Thoracic aorta (tissue), 2 donors: ENCODE measurements at places on chromosomes 1 and 21.

DNA sequence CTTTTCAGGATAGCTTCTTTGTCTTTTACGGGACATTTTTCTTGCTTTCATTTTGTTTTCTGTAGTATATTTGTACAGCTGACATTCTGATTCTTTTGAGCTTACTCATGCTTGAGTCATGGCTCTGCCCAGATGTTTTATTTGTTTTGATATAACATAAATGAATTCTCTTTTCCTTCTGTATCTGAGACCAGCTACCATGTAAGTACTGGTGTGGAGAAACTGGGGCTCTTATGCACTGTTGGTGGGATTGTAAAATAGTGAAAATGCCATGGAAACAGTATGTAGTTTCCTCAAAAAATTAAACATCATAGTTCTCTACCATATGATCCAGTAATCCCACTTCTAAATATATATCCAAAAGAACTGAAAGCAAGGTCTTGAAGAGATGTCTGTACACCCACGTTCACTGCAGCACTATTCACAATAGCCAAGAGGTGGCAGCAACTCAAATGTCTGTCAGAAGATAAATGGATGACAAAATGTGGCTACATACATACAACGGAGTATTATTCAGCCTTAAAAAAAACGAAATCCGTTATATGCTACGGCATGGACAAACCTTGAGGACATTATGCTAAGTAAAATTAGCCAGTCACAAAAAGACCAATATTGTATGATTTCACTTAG, 61.4 kb downstream of the EIF2B3 start:
- no peak for DNase-seq
- H3K27ac ChIP-seq, result no peak overlapping the region
- peaks cover 8% of the 10 kb centered on the region for H3K4me1 ChIP-seq

- H3K4me1 ChIP-seq, result no peaks in the 10 kb centered on the region
- no peak overlapping the region for H3K4me3 ChIP-seq
- H3K36me3 ChIP-seq, result no peaks in the 10 kb centered on the region
- H3K27me3 ChIP-seq, result no peaks in the 10 kb centered on the region
- DNase-seq, result no peak
- H3K27ac ChIP-seq, result no peak overlapping the region
Measured at GRCh38 chr21:14926186-14926585, 138.6 kb downstream of the NRIP1 start.

DNA sequence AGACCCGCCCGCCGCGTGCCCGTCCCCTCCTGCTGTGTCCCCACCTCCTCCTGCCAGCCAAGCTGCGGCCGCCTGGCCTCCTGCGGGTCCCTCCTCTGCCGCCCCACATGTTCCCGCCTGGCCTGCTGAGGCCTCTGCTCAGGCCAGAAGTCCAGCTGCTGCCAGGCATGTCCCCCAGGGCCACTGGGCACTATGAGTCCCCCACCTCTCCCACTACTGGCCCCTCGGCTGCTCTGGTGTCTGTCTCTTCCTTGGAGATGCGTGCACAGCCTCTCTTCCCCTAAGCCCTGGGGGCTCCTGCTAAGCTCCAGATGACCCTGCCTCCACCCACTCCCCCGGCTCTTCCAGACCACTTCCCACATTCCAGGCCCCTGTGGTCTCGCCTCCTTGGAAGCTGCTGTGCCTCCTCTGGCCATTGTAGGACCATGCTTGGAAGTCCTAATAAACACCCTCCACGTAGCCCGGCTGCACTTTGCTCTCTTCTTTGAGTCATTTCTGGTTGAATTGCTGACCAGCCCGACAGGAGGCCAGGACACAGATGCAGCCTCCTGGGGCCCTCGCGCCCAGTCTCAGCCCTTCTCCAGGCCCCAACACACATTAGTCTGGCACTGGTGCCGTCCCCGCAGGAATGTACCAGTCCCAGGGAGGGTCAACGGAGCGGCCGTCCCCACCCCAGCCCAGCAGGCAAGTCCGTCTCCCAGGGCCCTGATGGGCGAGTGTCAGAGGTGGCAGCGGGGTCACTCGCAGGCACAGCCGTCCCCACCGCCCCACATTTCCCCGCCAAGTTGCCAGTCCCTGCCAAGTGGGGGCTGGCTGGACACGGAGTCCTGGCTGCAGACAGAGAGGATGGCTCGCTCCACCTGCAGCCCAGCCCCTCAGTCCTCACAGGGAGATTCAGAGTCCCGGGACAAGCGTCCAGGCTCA, 1.1 kb downstream of the KRTAP10-12 start:
- no peak overlapping the region for H3K27ac ChIP-seq
- H3K27me3 ChIP-seq, result no peaks in the 10 kb centered on the region
- no peaks in the 10 kb centered on the region for H3K4me1 ChIP-seq
- H3K36me3 ChIP-seq, result no peaks in the 10 kb centered on the region
- DNase-seq, result no peak

GRCh38 chr1:208465786-208466590, 221.8 kb upstream of the PLXNA2 start:
- no peaks in the 10 kb centered on the region for H3K27me3 ChIP-seq
- DNase-seq, result no peak
- H3K4me3 ChIP-seq, result no peak overlapping the region
- H3K27ac ChIP-seq, result no peak overlapping the region
- no peaks in the 10 kb centered on the region for H3K36me3 ChIP-seq

DNA sequence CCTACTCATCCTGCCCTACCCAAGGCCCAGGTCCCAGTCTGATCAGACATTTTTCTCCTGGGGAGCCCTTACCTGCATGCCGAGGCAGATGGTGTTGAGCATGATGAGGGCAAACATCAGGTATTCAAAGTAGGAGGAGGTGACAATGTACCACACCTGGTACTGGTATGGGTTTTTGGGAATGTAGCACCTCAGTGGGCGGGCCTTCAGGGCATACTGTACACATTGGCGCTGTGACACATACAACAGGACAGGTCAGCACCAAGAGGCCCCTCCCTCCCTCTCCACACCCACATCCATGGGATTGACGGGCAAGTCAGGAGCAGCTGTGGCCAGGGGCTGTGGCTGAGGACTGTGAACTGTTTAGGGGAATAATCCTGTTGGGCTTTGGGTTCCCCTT, 37.1 kb upstream of the KIF21B start:
- no peaks in the 10 kb centered on the region for H3K36me3 ChIP-seq
- H3K4me3 ChIP-seq, result no peak overlapping the region
- no peaks in the 10 kb centered on the region for H3K27me3 ChIP-seq
- H3K4me1 ChIP-seq, result peaks cover 3% of the 10 kb centered on the region
- no peak overlapping the region for H3K27ac ChIP-seq

- H3K27ac ChIP-seq, result no peak overlapping the region
- DNase-seq, result no peak
- no peaks in the 10 kb centered on the region for H3K36me3 ChIP-seq
- no peaks in the 10 kb centered on the region for H3K4me1 ChIP-seq
- no peaks in the 10 kb centered on the region for H3K27me3 ChIP-seq
Measured at GRCh38 chr1:226480461-226480860, 68.1 kb upstream of the STUM start.

- H3K4me1 ChIP-seq, result peaks cover 12% of the 10 kb centered on the region
- no peak overlapping the region for H3K27ac ChIP-seq
- no peaks in the 10 kb centered on the region for H3K36me3 ChIP-seq
- no peak for DNase-seq
Measured at GRCh38 chr1:59693406-59693805, 121.3 kb upstream of the HOOK1 start.

DNA sequence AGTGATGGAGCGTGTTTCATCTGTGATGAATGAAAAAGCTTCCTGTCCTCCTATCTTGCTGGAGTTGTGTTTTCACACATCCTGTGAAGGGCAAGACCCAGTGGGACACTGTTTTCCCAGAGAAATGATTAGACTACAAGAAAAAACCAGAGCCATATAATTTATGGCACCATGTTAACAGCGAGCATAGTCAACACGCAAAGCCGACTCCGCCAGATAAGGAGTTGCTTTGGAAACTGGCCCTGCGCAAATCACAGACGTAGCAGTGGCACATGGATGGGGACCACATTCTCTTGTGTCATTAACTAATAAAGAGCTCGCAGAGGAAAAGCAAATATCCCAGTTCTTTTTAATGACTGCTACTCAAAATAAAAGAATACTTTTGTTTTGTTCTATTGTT, 471.2 kb upstream of the RUNX1 start:
- no peak overlapping the region for H3K4me3 ChIP-seq
- H3K27me3 ChIP-seq, result no peaks in the 10 kb centered on the region
- DNase-seq, result no peak
- H3K36me3 ChIP-seq, result no peaks in the 10 kb centered on the region

GRCh38 chr1:161492827-161493226, 12.4 kb upstream of the FCGR2A start:
- no peaks in the 10 kb centered on the region for H3K27me3 ChIP-seq
- H3K36me3 ChIP-seq, result no peaks in the 10 kb centered on the region
- no peak overlapping the region for H3K27ac ChIP-seq
- H3K4me3 ChIP-seq, result no peak overlapping the region
- DNase-seq, result no peak

DNA sequence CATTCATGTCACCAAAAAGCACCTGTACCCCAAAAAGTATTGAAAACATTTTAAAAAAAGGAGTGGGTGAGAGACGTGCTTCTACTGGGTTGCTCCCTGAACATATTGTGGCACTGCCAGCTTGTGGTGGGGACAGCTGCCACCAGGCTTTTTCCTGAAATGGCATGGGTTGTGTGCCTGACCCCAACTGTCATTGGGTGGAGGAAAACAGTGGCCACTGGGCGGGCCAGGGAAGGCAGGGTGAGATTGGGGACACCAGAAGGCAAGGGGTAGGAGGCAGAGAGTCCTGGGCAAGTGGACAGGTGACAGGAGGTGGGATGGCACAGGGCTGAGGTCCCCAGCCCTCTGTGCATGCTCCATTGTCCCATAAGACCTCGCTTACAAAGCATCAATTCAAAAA, 55.5 kb downstream of the TGFB2 start:
- no peak for DNase-seq
- no peaks in the 10 kb centered on the region for H3K36me3 ChIP-seq
- no peak overlapping the region for H3K27ac ChIP-seq
- no peak overlapping the region for H3K4me3 ChIP-seq
- H3K4me1 ChIP-seq, result peaks cover 6% of the 10 kb centered on the region

DNA sequence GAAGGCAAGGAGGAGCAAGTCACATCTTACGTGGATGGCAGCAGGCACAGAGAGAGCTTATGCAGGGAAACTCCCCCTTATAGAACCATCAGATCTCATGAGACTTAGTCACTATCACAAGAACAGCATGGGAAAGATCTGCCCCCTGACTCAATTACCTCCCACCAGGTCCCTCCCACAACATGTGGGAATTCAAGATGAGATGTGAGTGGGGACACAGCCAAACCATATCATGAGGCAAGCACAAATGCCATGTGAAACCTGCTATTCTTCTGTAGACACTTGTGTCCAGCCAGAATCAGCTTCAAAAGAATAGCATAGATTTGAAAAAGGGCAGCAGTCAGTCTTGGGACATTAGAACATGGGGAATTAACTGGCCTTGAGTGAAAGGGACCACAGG, 32.2 kb upstream of the UBE2U start:
- H3K36me3 ChIP-seq, result no peaks in the 10 kb centered on the region
- DNase-seq, result no peak
- H3K27me3 ChIP-seq, result no peaks in the 10 kb centered on the region
- H3K4me1 ChIP-seq, result peaks cover 21% of the 10 kb centered on the region
- H3K27ac ChIP-seq, result peak overlapping the region; percentile 50

DNA sequence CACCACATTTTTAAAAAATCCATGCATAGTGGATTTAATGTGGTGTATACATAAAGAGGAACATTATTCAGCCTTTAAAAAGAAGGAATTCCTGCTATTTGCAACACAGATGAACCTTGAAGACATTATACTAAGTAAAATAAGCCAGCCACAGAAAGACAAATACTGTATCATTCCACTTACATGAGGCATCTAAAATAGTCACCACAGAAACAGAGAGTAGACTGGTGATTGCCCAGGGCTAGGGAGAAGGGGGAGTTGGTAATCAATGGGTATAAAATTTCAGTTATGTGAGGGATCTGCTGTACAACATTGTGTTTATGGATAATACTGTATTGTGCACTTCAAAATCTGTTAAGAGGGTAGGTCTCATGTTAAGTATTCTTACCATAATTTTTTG, 10.0 kb downstream of the FAM163A start:
- DNase-seq, result no peak
- H3K4me1 ChIP-seq, result no peaks in the 10 kb centered on the region
- H3K36me3 ChIP-seq, result no peaks in the 10 kb centered on the region
- no peak overlapping the region for H3K4me3 ChIP-seq
- H3K27ac ChIP-seq, result no peak overlapping the region
- no peaks in the 10 kb centered on the region for H3K27me3 ChIP-seq
